Prostate gland (tissue), 2 donors: ENCODE measurements at places on chromosomes 7 and 10.
A peak's percentile ranks its signal among the peaks of the same experiment; 100 is the strongest.

DNA sequence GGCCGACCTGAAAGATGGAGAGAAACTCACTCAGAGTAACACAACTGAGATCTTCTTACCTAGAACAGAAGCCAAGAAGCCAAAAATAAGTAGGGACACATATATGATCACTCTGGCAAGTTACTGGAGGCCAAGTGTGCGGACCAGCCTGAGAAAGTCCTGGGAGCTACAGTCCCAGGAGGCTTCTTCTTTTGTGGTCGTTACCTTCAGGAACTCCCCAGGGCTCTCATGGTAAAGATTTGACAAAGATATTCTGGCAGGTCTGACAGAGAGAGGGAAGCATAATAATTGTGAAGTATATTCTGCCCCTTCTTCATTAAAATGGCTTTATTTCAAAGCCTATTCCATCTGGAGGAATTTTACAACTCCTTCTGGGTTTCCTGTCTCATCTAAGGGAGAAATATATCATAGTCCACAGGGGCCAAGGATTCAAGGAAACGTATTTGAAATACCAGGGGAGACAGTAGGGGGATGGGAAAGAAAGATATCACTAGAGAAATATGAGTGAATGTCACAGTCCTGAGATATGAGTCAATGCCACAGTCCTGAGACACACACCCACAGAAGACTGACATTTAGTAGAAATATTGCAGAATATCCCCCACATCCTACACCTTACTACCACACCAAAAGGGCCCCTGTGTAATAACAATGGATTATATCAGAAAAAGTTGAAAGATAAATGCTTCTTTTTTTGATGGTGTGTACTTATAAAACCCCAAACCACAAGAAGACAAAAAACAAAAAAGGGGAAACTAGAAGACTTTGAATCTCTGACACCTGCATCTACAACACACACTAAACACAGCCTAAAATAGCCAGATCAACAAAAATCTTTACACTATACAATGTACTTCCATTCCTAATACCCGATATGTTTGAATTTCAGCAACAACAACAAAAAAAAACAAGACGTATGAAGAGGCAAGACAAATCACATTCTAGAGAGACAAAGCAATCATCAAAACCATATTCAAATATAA, 594.2 kb upstream of the NRG3 start:
- H3K4me3 ChIP-seq = no peak overlapping the region
- no peak for DNase-seq
- H3K4me1 ChIP-seq = no peaks in the 10 kb centered on the region
- no peaks in the 10 kb centered on the region for H3K27me3 ChIP-seq
- no peak overlapping the region for H3K27ac ChIP-seq

GRCh38 chr10:34175121-34175520, 640.0 kb downstream of the PARD3 start:
- H3K4me1 ChIP-seq = no peaks in the 10 kb centered on the region
- H3K27ac ChIP-seq = no peak overlapping the region
- DNase-seq = no peak
- no peaks in the 10 kb centered on the region for H3K27me3 ChIP-seq
- H3K4me3 ChIP-seq = no peak overlapping the region
- no peaks in the 10 kb centered on the region for H3K36me3 ChIP-seq

DNA sequence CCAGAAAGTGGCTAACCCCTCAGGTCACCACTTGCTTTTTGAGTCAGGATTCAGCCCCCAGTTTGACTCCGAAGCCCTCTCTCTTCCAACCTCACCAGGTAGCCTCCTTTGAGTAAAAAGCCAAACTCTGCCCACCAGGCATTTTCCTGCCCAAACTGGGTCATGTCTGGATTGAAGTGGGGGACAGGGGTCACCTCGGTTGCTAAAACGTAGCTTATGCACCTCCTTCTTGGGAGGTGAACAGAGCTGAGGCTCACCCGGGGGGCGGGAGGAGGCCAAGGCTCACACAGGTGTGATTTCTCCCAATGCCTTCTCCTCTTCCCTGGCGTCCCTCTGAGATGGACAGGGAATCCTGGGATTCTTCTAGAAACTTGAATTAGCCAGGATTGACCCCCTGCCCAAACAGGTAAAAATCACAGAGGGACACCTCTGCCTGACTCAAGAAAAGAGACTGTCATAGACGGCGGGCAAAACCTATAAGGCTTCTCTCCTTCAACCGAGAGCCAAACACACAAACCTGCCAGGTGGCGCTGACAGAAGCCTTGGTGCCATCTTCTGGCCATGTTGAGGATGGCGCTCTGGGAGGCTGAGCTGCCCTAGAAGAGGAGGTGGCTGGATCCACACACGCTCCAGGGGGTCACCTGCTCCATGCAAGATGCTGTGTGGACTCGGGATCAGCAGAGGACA, 51.6 kb downstream of the PRLHR start:
- DNase-seq = peak; percentile 46
- no peak overlapping the region for H3K4me3 ChIP-seq
- H3K27ac ChIP-seq = no peak overlapping the region
- no peaks in the 10 kb centered on the region for H3K36me3 ChIP-seq

DNA sequence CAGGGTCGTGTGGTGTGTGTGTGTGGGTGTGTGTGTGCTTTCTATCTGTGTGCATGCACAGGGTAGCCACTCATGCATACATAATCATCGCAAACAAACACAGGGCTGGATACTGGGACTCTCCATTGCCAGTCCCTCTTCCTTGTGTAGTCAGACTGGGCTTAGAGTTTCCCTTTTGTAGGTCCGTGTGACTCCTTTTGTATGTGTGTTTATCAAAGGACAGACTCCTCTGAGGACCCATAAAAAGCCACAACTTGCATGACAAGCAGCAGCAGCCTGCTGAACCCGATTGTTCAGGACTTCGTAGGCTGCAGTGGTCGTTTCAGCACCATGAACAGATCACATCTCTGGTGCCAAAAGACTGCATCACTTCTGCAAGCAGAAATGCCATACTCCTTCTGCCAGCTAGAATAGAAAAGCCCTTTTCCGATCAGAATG, 895 bp downstream of the VSTM2A start:
- H3K36me3 ChIP-seq = no peaks in the 10 kb centered on the region
- no peak for DNase-seq
- H3K4me3 ChIP-seq = no peak overlapping the region
- H3K4me1 ChIP-seq = no peaks in the 10 kb centered on the region
- peaks cover 26% of the 10 kb centered on the region for H3K27me3 ChIP-seq

DNA sequence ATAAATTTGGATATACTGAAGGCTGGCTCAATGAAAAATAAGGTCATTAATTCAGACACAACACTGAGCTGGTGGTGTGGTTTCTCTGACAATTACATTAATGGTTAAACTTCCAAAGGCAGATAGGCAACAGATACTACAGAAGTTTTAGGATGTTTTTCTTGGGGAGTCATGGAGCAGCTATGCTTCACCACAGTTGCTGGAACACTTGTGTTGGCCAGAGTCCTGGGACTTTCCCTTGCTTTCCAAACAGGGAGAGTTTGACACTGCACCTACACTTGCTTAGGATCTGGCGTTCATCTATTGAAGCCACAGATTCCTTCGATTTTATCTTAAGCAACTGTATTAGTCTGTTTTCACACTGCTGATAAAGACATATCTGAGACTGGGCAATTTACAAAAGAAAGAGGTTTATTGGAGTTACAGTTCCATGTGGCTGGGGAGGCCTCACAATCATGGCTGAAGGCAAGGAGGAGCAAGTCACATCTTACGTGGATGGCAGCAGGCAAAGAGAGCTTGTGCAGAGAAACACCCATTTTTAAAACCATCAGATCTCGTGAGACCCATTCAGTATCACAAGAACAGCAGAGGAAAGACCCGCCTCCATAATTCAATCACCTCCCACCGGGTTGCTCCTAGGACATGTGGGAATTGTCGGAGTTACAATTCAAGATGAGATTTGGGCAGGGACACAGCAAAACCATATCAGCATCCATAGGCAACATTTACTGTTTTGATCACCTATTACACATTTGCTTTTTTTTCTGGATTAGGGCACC, 27.8 kb upstream of the TMEM178B start:
- no peak overlapping the region for H3K27ac ChIP-seq
- H3K4me1 ChIP-seq = no peaks in the 10 kb centered on the region
- H3K27me3 ChIP-seq = no peaks in the 10 kb centered on the region
- DNase-seq = no peak
- H3K36me3 ChIP-seq = no peaks in the 10 kb centered on the region
